Activated naive CD4-positive, alpha-beta T cell (primary cell): ENCODE measurements at places on chromosomes 2 and 18.

DNA sequence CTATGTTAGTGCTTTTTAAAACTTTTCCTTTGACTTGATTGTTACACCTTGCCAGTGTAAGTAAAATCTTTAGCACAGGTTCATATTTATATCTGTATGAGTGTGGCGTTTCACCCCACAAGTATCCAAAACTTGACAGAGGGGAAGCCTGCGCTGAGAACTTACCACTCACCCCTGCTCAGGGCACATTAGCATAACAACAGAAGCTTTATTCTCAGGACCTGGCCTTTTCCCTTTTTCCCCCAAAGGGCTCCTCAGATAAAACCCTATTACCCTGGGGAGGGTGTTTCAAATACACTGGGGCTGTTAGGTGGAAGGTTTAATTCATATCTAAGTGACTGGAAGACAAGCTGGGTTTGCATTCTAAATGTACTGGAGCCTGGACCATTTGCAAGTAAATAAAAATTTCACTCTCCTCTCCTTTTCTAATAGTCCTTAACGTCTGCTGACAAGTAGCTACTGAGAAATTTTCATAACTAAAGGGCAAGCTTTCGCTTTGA lies 276.6 kb downstream of the RNF152 start:
- no peak for DNase-seq

GRCh38 chr2:168245074-168245825 lies 2.1 kb downstream of the STK39 start:
- no peak for DNase-seq

DNA sequence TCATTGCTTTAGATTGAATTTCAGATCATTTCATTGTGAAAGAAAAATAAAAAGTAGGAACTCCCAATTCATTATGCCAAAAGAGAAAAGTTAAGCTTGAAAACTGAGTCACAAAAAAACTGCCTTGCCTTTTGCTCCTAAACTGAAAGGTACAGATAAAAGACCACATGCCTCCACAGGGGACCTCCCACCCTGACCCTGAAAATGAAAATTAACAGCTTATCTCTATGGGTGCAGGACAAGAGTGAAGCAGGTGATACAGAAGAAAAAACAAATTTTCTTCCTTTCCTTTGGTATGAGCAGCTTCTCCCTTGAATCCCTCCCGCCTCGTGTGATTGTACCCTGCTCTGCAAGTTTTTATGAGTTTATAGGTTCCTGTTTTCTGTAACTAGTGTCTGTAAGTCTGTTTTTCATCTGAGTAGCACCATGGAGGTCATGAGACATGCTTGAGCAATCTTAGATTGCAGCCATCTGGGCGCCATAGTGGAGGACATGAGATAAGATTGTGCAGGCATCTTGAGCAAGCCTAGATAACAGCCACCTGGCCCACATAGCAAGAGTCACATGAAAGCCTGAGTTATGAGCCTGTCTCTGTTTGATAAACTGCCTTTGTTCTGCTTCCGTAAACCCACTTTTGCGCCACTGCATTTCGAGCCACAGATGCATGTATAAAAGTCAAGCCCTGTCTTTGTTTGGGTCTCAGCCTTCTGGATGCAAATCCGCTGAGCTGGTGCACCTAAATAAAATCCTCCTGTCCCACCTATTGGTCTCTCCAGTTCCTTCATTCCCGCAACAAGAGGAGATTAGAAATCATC lies 56.2 kb upstream of the DYNC1I2 start:
- DNase-seq, result no peak

DNA sequence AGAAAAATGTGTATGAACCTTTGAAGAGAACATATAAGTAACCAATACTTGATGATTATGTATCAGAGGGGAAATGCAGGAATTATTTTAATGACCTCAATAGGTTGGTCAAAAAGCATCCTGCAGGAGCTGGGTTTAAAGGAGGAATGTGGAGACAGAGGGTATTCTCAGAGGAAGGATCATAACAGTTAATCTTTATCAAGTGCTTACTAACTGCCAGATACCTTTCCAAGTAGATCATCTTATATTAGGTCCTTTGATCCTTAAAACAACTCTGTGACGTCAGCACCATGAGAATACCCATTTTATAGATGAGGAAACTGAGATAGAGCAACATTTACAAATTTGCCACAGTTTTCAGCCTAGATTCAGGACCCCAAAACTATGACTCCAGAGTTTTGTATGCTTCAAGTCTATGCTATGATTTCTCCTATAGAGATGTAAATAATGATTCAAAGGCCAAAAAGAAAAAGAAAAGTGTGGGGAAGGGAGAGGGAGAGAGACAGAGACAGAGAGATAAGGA lies 3.0 kb downstream of the RFTN2 start:
- no peak for DNase-seq

GRCh38 chr2:206201075-206201848 lies 41.6 kb downstream of the EEF1B2 start:
- DNase-seq, result no peak

GRCh38 chr18:33010149-33010548 lies 237.3 kb upstream of the KLHL14 start:
- DNase-seq, result no peak

GRCh38 chr2:85017411-85018048 lies 46.6 kb downstream of the KCMF1 start:
- no peak for DNase-seq

DNA sequence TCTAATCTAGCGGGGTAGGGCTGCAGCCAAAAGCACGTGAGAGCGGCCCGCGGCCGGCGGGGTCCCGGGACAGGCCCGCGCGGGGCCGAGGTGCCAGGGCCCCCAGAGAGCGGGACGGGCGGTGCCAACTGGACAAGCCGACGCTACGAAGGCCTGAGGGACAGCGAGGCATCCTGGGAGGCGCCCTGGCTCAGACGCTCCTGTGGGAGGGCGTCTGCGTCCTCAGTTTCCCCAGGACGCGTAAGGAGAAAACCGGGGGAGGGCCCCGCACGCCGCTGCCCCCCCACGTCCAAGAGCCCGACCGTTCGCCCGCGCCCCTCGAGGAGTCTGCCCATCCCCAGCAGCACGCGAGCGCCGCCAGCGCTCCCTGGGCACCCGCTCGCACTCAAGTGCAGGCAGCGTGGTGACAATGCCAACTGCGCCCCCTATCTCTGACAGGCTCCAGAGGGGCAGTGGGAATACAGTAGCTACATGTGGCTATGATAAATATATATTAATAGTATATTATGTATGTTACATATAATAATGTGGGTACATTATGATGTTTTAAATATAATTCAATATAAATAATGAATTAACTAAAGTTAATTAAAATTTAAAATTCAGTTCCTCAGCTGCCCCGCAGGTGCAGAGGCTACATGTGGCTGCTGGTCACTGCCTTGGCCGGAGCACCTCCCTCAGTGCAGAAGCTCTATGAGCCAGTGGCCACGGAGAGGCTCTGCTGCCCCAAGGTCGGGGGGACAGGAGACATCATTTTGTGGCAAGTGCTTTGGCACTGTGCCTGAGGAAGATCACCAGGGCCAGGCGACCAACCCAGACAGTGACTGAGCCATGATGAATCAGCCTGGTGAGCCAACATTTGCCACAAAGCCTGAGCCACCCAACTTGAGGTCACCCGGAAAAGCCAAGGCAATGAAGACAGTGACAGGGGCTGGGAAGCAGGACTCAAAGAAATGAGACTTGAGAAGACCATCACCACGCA lies 5.5 kb upstream of the SFT2D3 start:
- DNase-seq, result no peak

DNA sequence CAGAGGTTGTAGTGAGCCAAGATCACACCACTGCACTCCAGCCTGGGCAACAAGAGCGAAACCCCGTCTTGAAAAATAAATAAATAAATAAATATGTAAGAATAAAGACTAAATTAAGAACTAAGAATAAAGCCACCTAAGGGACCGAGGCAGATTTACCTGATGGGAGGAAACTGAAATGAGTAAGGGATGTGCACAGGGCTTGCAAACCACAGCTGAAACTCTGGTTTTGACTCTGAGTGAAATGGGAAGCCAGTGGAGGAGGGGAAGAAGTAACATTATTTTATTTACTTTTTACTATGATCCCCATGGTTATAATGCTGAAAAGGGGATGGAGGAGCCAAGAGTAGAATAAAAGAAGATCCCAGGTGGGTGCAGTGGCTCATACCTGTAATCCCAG lies 107.3 kb downstream of the CABYR start:
- no peak for DNase-seq

GRCh38 chr2:218878926-218879761 lies 1.5 kb upstream of the WNT10A start:
- no peak for DNase-seq

- DNase-seq, result no peak
Observed at GRCh38 chr18:56789004-56789888, 138.1 kb downstream of the WDR7 start.

- no peak for DNase-seq
Observed at GRCh38 chr2:201151127-201151981, 31.6 kb upstream of the CASP10 start.

DNA sequence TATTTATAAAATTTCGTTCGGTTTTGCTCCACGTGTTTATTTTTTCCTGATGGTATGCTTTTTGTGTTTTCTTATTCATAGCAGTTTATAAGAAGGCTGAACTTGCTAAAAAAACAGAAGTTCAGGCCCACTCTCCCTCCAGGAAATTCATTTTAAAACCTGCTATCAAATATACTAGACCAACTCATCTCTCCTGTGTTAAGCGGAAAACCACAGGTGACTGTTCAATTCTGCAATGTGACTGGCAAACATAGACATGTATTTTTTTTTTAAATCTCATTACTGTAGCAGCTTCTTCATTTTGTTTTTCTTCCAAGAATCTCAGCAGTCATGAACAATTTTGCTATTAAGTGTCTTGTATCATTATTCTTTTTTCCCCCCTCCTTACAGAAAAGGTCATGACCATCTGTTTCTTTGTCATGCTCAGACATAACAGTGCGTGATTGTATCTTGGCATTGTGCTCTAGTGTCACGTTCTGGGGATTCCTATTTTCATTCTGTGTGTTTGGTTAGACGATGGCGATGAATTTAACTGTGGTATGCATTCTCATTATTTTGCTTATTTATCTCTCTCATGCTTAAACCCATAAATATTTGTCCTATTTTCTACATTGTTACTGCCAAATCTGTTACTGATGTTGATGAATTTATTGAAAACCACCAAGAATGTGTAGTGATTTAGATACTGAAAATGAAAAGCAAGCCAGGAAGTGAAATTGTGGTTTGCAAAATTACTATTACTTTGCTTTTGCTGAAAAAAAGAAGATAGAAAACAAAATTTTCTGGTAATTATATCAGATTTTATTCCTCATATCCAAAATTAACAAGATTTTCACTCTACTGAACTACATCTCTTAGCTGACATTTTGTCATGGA lies 74.6 kb upstream of the UNC80 start:
- DNase-seq, result no peak

- DNase-seq, result no peak
Observed at GRCh38 chr2:208245746-208246145, 9.1 kb downstream of the IDH1 start.

- DNase-seq, result no peak
Observed at GRCh38 chr2:105244451-105244850, 2.9 kb downstream of the GPR45 start.

DNA sequence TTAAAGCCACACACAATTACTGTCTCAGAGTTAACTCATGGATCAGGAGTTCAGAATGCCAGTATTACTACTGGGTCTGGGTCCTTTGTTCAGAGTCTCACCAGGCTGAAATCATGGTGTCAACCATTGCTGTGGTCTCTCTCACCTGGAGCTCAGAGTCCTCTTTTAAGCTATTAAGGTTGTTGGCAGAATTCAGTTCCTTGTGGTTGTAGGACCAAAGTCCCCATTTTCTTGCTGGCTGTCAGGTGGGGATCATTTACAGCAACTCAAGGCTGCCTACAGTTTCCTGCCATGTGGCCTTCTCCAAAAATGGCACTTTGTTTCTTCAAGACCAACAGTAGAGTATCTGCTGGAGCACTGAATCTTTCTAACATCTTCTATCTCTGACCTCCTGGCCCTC lies 113.5 kb downstream of the EXOC6B start:
- no peak for DNase-seq

DNA sequence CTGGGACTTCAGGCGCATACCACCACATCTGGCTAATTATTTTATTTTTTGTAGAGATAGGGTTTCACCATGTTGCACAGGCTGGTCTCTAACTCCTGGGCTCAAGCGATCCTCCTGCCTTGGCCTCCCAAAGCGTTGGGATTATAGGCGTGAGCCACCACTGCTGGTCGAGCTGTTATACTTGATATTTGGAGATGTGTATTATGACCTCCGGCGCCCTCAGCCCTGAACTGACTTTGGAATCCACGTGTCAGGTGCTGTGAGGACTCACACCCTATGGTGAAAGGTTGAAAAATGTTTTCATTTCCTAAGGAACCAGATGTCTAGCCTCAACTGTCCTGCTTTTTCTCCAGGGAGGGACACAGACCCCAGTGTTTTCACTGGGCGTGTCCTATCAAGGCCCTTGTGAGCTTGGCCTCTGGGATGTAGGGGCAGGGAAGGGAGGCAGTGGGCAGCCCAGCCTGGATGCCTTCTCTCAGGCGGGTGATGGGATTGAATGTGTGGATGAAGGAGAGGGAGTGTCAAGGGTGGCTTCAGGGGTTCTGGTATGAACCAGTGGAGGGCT lies 56.4 kb upstream of the HAAO start:
- no peak for DNase-seq

DNA sequence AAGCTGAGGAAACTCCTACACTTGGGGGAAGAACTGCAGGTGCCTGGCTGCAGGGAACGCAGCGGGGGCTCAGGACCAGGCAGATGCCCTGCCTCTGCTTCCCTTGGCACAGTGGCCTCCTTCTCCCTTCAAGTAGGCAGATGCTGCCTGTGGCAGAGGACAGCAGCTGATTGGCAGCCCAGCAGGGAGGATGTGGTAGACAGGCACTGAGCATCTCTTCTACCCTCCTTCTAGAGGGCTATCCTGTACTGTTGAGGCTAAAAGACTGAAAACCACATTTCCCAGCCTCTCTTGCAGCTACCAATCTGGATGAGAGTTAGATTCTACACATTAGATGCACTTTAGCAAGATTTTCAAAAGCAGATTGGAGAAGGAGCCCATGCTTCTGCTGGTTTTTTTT lies 105.7 kb downstream of the MSH2 start:
- DNase-seq, result no peak

- DNase-seq, result no peak
Observed at GRCh38 chr2:66789741-66790140, 354.8 kb downstream of the MEIS1 start.

DNA sequence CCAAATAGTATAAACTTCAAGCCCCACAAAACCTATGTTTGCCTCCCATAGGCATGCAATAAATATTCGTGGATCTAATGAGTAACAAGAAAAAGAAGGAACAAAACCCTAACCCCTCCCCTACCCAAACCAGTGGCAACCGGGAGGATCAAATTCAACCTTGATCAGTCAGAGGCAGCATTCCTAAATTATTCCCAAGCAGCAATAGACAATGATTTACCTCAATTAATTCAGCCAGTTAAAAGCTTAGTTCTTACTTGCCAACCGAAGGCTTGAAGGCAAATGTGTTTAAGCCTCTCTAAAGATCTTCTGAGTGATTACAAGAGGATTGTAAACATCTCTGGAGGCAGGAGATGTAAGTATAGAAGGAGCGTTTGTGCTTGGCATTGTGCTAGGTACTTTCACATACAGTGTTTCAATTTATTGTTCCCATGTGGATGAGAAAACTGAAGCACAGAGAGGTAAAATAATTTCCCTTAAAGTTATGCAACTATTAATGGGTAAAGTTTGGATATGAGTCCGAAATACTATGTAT lies 197.7 kb downstream of the MTX2 start:
- DNase-seq, result no peak

GRCh38 chr18:12318857-12319256 lies 10.8 kb downstream of the TUBB6 start:
- DNase-seq, result no peak
